K562 (cell line): ENCODE measurements at places on chromosomes 3 and 15.

DNA sequence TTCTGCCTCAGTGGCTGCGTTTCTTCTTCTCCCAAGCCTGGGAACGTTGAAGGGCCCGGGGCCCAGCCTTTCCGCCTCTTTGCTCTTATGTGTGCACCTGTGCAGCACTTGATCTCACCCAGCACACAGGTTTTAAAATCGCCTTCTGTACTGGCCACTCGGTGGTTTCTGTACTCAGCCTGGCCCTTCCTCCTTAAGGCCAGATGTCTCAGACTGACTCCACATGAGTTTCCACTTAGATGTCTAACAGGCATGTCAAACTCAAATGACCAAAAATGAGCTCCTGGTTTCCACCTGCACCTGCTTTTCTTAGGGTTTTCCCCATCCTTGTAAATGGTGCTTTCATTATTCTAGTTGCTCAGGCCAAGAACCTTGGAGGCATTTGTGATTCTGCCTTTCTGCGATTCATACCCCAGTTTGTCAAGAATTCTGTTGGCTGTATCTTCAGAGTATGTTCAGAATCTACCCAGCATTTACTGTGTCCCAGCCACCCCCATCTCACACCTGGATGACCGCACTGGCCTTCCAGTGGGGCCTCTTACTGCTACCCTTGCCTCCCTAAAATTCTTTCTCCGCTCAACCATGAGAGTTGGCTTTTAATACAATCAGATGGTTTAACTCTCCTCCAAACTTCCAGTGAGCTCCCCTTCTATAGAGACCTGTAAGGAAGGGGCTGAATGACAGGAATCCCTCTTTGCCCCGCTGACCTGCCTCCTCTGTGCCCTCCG is 2.2 kb upstream of the TRAK1 start:
- DNase-seq, result no peak

GRCh38 chr3:114421204-114421603 is 127.4 kb downstream of the TIGIT start:
- DNase-seq, result no peak

- DNase-seq, result no peak
Observed at GRCh38 chr3:23242106-23242505, 39.0 kb downstream of the UBE2E2 start.

GRCh38 chr15:25268166-25268565 is 170.7 kb downstream of the UBE3A start:
- no peak for DNase-seq

DNA sequence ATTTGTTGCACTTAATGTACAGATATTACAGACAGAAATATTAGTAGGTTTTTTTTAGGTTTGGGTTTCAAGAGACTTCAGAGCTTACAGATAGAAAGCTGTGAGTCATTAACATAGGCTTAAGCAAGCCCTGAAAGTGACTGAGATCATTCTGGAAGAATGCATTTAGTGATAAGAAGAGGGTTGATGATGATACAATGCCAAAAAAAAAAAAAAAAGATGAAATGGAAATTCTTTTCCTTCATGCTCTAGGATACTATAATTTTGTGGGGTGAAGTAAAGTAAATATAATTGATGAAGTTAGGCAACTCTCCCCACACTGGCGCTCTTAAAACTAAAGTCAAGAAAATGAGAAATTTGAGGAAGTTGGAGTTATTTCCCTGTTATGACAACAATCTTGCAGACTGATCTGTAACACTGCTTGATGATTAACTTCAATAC is 169.4 kb upstream of the ZNF385D start:
- no peak for DNase-seq

GRCh38 chr3:143343944-143344343 is 224.4 kb downstream of the CHST2 start:
- no peak for DNase-seq

- no peak for DNase-seq
Observed at GRCh38 chr3:179029096-179029495, 42.5 kb downstream of the ZMAT3 start.

- DNase-seq, result no peak
Observed at GRCh38 chr3:13296662-13297061, 123.5 kb downstream of the NUP210 start.

- DNase-seq, result no peak
Observed at GRCh38 chr15:66938114-66938830, 127.1 kb upstream of the SMAD3 start.

DNA sequence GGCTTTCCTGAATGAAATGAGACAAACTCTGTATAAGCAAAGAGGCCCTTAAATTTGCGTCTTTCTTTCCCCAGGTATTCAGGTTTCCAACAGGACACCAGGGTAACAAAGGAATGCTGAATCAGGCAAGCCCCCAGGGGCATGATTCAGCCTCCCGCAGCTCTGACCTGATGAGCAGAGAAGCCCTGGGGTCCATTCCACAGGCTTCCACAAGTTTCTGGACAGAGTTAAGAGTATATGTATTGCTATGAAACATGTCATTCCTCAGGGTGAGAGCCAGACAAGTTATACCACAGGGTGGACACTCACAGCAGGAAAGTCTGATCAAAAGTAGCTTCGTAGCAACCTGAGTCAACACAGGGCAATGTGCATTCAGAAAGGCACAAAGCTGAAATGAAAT is 68.1 kb upstream of the CTNNB1 start:
- no peak for DNase-seq

DNA sequence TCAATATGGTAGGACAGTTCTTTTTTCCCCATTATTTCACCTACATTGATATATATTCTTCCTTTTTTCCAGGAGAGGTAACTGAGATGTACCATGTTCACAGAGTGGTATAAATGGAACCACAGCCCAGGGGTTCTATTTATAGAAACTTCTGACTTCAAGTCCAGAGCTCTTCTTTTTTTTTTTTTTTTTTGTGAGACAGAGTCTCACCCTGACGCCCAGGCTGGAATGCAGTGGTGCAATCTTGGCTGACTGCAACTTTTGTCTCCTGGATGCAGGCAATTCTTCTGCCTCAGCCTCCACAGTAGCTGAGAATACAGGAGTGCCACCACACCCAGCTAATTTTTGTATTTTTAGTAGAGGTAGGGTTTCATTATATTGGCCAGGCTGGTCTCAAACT is 267.1 kb upstream of the TPRG1 start:
- no peak for DNase-seq

GRCh38 chr3:187136337-187136736 is 3.0 kb downstream of the RPL39L start:
- no peak for DNase-seq

DNA sequence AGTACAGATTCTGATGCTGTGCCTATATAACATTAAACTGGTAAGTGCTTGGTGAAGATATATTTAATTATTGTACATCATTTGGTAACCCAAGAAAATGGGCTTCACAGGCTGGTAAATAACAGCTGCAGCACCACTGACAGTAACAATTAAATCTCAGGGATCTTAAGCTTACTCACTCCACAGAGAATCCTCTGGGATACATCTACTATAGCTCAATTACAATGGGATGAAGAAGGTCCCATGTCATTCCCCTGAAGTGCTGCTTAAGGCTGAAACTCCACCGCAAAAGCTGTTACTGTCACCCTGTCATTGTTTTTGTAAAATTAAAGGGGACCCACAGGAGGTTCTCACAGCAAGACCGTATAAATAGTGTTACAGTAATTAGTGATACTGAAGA is 153.0 kb downstream of the IMPG2 start:
- DNase-seq, result no peak

GRCh38 chr3:184011230-184011876 is 6.3 kb downstream of the ABCC5 start:
- no peak for DNase-seq

DNA sequence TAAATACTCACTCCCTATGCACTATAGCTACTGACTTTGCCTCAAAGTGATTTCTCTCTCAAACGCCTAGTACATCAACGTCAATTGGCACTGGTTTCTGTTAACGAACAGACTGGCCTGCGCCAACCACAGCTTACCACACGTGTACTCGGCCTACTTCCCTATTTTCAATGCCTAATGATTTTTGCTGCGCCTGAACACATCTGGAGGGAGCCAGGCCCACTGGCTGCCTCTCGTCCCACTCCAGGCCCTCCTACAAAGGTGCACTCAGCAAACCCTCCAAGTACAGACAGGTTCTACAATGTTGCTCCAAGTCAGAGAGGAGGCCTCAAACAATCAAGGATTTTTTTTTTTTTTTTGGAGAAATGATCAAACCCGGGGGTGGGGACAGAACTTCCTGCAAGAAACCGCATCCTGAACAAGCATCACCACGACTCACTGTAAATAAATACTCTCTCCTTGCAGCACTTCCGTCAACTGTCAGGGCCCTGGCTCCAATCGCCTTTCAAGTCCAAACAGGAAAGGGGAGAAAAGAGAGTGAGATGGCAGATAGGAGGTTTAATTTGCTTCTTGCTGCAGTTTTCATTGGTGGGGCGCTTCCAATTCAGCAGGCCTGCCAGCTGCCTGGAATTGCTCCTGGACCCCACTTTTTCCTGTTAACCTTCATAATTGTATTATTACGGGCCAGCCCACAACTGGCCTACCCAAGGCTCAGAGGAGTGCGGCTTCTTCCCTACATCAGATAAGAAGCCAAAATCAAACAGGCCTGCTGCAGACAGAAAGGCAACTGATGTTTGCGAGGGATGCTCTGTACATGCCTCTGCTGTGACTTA is 139.3 kb downstream of the FOXP1 start:
- DNase-seq, result no peak

DNA sequence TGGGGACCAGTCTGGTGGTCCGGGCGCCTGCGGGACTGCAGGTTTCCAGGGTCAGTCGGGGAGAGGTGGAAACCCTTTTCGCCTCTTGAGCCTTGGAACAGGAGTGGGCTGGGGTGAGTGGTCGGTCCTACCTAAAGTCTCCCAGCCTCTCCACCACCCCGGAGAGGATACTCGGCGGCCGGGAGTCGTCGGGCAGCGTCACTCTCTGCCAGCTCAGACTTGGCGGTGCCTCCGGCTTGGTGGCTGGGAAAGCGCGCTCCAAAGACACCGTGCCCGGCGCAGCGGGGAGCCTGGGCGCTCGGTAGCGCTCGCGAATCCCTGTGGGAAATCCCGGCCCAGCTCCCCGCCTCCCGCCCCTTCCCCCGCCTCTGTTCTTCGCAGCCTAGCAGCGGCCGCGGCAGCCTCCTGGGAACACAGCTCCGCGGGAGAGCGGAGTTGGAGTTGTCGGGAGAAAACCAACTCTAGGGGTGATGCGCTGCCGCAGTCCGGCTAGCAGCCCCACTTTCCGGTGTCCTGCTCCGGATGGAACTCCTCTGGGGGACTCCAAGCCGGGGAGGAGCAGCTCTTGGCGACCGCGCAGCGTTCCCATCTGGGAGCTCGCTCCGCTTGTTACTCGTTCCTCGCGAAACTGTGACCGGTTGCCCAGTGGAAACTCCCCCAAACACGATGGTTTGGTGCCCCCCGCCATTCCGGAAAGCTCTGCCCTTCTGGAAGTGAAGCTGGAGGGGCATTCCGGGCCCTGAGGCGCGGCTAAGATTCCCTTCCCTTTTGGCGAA is 1.4 kb downstream of the EPHB1 start:
- DNase-seq, result no peak

DNA sequence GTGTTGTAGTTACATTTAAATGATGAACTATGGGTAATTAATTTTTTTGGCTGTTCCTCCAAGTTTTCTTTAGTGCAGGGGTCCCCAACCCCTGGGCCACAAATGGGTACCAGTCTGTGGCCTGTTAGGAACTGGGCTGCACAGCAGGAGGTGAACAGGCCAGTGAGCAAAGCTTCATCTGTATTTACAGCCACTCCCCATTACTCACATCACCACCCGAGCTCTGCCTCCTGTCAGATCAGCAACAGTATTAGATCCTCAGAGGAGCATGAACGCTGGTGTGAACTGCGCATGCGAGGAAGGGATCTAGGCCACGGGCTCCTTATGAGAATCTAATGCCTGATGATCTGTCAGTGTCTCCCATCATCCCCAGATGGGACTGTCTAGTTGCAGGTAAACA is 75.9 kb upstream of the RPL35A start:
- DNase-seq, result no peak

DNA sequence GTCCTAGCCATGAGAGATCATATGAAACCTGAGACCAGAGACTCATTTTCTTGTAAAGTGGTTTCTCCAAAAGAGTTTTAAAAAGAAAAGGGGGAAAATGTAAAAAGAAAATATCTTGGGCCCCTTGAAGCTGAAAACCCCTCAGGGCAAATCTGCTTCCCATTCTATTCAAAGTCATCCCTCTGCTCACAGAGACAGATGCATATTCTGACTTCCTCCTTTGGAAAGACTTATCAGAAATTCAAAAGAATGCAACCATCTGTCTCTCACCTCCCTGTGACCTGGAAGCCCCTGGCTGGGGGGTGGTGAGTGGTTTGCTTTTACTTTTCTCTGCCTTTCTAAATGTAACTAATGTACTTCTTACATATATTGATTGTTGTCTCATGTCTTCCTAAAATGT is 1154.8 kb downstream of the NSUN3 start:
- no peak for DNase-seq

GRCh38 chr3:168248383-168249204 is 152.9 kb upstream of the GOLIM4 start:
- no peak for DNase-seq

DNA sequence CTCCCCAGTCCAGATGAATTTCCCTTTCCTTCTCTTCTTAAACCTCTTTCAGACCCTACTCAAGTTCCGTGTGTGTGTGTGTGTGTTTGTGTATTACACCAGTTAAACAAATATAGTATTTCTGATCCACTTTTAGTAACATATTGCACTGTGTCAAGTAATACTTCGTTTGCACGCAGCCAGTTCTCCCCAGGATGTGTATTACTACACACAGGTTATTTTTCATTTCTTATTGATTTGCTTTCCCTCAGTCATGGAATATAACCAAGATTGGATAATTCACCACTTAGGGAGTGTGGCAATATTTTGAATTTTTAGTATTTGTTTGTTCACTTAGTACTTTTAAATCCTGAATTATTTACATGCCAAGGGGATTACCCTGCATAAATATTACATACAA is 667.0 kb downstream of the NR2F2 start:
- DNase-seq, result no peak

- no peak for DNase-seq
Observed at GRCh38 chr15:60005352-60006202, 1.5 kb downstream of the FOXB1 start.

DNA sequence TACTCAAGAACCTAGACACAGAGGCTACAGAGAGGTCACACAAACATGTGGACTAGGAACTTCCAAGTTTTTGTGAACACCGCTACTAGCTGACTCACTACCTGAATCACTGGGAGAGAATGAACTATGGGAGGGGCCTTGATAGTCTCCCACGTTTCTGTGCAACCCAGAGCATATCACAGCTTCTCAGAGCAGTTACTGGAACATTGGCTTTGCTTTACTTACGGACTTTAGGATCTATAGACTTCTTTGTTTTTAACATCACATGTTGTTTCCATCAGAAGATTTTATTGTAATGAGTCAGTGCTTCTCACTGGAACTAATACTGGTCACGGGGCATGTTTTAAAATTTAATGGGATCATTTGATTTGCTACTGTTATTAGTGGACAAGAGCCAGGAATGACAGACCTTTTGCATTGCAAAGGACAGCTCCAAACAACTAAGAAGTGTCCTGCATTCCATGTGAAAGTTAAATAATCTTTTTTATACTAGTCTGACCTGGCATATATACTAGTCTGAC is 35.6 kb downstream of the RTP4 start:
- no peak for DNase-seq

- DNase-seq, result no peak
Observed at GRCh38 chr15:78620021-78620526, 722 bp downstream of the CHRNA3 start.
